Activated T-helper 2 cell treated with anti-CD3 and anti-CD28 coated beads, Interferon-gamma antibody, Interleukin-2, Interleukin-4, amounts not matched to agents 10 μg/mL and 5 μg/mL and 100 μg/mL, durations not matched to agents 14 hours and 24 hours and 36 hours (primary cell): ENCODE measurements at places on chromosomes 2 and 18. TPM values are rescaled to one million over a fixed set of nuclear protein-coding genes. Genes with fewer than 3 reads are reported as not detected.

GRCh38 chr2:12543978-12544558 is 172.7 kb upstream of the TRIB2 start:
- H3K4me1 ChIP-seq = peaks cover 5% of the 10 kb centered on the region
- no peak overlapping the region for H3K27ac ChIP-seq
- H3K4me3 ChIP-seq = no peak overlapping the region

GRCh38 chr2:236127010-236127409 is 41.2 kb downstream of the GBX2 start:
- H3K27me3 ChIP-seq = no peaks in the 10 kb centered on the region
- no peak for DNase-seq
- H3K4me3 ChIP-seq = no peak overlapping the region
- H3K4me1 ChIP-seq = no peaks in the 10 kb centered on the region
- no peak overlapping the region for H3K27ac ChIP-seq
- H3K36me3 ChIP-seq = no peaks in the 10 kb centered on the region

GRCh38 chr2:8216397-8216796 is 465.5 kb upstream of the ID2 start:
- DNase-seq = no peak
- no peak overlapping the region for H3K27ac ChIP-seq
- H3K4me1 ChIP-seq = peaks cover 17% of the 10 kb centered on the region
- no peak overlapping the region for H3K4me3 ChIP-seq
- H3K27me3 ChIP-seq = peaks cover 5% of the 10 kb centered on the region
- peaks cover 4% of the 10 kb centered on the region for H3K36me3 ChIP-seq

- DNase-seq = no peak
- H3K4me1 ChIP-seq = no peaks in the 10 kb centered on the region
- H3K27ac ChIP-seq = no peak overlapping the region
- H3K36me3 ChIP-seq = no peaks in the 10 kb centered on the region
- H3K27me3 ChIP-seq = no peaks in the 10 kb centered on the region
Measured at GRCh38 chr2:205148755-205149154, 533.5 kb upstream of the NRP2 start.

Gene CPLX4
- not detected in 2 replicates for total RNA-seq

Gene HAAO
- 5.1 and 5.8 TPM in 2 replicates for total RNA-seq

- no peak for DNase-seq
- H3K36me3 ChIP-seq = no peaks in the 10 kb centered on the region
- no peak overlapping the region for H3K4me3 ChIP-seq
- peaks cover 20% of the 10 kb centered on the region for H3K4me1 ChIP-seq
- H3K27ac ChIP-seq = no peak overlapping the region
- peaks cover 5% of the 10 kb centered on the region for H3K27me3 ChIP-seq
Measured at GRCh38 chr18:74116633-74117554, 30.7 kb downstream of the FBXO15 start.

- H3K27me3 ChIP-seq = no peaks in the 10 kb centered on the region
- H3K4me3 ChIP-seq = no peak overlapping the region
- no peaks in the 10 kb centered on the region for H3K4me1 ChIP-seq
- no peak for DNase-seq
- no peaks in the 10 kb centered on the region for H3K36me3 ChIP-seq
Measured at GRCh38 chr18:4748975-4749374, 293.9 kb upstream of the DLGAP1 start.

GRCh38 chr2:52220393-52220792 is 1188.5 kb upstream of the NRXN1 start:
- no peak overlapping the region for H3K27ac ChIP-seq
- no peak overlapping the region for H3K4me3 ChIP-seq
- no peaks in the 10 kb centered on the region for H3K27me3 ChIP-seq
- DNase-seq = no peak

- no peak overlapping the region for H3K4me3 ChIP-seq
- peaks cover 60% of the 10 kb centered on the region for H3K4me1 ChIP-seq
- DNase-seq = no peak
- peak overlapping the region; percentile 28 for H3K27ac ChIP-seq
- no peaks in the 10 kb centered on the region for H3K27me3 ChIP-seq
- peaks cover 5% of the 10 kb centered on the region for H3K36me3 ChIP-seq
Measured at GRCh38 chr2:108623616-108624015, 89.3 kb downstream of the LIMS1 start.

DNA sequence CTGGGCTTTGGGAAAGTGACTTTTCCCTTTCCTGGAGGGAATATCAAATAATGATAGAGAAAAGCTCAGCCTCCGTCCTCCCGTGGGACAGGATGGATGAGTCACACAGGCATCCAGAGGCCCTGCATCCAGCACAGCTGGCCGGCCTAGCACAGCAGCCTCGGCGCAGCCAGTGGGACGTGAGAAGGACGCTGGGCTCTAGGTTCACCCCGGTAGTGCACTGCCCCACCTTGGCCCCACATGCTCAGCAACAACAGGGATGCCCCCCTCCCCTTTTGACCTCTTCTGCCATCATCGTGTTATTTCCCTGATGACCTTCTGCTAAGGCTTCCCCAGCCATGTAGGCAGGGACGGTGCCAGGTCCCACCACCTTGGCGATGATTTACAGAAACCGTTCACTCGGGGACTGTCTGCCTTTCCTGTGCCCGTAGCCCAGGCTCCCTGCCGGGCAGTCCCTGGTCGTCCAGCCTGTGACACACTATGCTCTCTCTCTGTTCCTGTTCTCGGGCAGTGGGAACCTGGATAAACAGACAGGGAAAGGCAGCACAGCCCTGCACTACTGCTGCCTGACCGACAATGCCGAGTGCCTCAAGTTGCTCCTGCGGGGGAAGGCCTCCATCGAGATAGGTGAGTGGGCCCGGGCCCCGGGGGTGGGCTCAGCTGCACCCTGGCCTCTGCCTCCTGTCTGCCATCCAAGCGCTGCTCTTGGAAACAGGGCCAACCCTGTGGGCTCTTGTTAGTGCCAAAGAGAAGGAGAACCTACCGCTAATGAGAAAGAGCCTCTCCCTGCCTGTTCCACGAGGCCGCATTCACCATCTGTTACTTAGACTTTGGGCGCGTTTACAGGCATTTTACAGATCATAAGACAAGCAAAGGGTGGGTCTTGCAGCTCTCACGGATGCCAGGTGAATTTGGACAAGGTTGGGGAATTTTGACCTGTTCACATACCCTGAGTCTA is 44.6 kb downstream of the ITGB1BP1 start:
- no peak overlapping the region for H3K27ac ChIP-seq
- no peaks in the 10 kb centered on the region for H3K4me1 ChIP-seq
- no peaks in the 10 kb centered on the region for H3K27me3 ChIP-seq
- no peak for DNase-seq
- no peak overlapping the region for H3K4me3 ChIP-seq

DNA sequence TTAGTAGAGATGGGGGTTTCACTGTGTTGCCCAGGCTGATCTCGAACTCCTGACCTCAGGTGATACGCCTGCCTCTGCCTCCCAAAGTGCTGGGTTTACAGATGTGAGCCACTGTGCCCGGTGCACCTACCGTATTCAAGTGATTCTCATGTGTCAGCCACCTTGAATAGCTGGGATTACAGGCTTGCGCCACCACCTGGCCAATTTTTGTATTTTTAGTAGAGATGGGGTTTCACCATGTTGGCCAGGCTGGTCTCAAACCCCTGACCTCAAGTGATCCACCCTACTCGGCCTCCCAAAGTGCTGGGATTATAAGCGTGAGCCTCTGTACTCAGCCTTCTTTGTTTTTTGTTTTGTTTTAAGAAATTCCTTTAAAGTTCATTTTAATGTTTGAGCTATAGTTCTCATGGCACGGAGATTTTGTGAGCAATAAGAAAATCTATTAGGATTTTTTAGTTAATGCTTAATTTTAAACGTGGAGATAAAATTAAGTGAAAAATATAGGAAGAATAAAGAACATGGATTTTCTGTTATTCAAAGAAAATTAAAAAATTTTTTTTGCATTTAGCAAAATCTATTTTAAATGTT is 242.6 kb downstream of the PHLPP1 start:
- no peaks in the 10 kb centered on the region for H3K27me3 ChIP-seq
- peaks cover 21% of the 10 kb centered on the region for H3K4me1 ChIP-seq
- DNase-seq = peak; percentile 53
- H3K4me3 ChIP-seq = no peak overlapping the region

DNA sequence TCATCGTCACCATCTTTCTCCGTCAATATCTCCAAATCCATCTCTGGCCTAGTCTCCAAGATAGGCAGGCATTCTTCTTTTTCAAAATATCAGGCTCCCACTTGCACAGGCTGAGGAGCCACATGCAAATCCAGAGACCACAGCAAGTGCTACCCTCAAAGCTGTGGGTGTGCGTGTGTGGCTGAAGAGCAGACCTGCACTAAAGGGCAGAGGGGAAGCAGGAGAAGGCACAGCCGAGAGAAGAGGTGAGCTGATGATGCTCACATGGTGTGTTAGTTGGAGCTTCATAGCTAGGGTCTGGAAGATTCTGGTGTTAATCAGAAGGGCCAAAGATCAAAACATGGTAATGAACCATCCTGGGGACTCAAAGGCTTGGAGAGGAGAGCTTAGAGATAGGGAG is 3.8 kb downstream of the SPEG start:
- H3K36me3 ChIP-seq = no peaks in the 10 kb centered on the region
- DNase-seq = no peak
- H3K4me1 ChIP-seq = peaks cover 11% of the 10 kb centered on the region
- H3K27me3 ChIP-seq = peaks cover 45% of the 10 kb centered on the region
- no peak overlapping the region for H3K4me3 ChIP-seq

GRCh38 chr2:189016311-189016861 is 42.2 kb downstream of the COL3A1 start:
- no peak overlapping the region for H3K27ac ChIP-seq
- H3K4me3 ChIP-seq = no peak overlapping the region
- no peaks in the 10 kb centered on the region for H3K27me3 ChIP-seq
- H3K36me3 ChIP-seq = no peaks in the 10 kb centered on the region
- H3K4me1 ChIP-seq = no peaks in the 10 kb centered on the region

Gene ANKRD29
- not detected in 2 replicates for total RNA-seq

- no peak overlapping the region for H3K4me3 ChIP-seq
- H3K36me3 ChIP-seq = no peaks in the 10 kb centered on the region
- no peaks in the 10 kb centered on the region for H3K27me3 ChIP-seq
- H3K4me1 ChIP-seq = no peaks in the 10 kb centered on the region
- H3K27ac ChIP-seq = no peak overlapping the region
Measured at GRCh38 chr2:154489266-154489858, 209.1 kb upstream of the KCNJ3 start.

Gene NPC1
- total RNA-seq = 29.0 and 31.4 TPM in 2 replicates

Gene NPAS2
- total RNA-seq = 4.2 and 5.6 TPM in 2 replicates

DNA sequence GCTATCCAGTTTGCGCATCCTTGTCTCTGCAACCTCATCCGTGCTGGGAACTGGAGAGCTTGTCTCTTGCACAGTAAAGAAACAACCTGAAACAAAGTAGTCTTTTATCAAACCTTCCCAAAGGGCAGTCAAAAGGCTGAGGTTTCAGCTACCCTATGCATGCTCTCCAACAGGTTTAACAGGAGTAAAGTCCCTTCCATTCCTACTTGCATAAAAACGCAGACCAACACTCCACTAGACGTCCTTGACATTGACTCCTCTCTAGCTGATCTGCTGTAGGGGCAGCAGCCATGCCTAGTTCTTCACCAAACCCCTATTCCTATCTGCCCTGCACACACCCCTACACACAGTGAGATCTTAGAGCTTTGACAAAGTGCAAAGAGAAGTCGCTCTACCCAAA is 41.5 kb downstream of the L3MBTL4 start:
- H3K27me3 ChIP-seq = no peaks in the 10 kb centered on the region
- no peaks in the 10 kb centered on the region for H3K4me1 ChIP-seq
- no peak overlapping the region for H3K27ac ChIP-seq
- H3K36me3 ChIP-seq = no peaks in the 10 kb centered on the region
- DNase-seq = no peak

DNA sequence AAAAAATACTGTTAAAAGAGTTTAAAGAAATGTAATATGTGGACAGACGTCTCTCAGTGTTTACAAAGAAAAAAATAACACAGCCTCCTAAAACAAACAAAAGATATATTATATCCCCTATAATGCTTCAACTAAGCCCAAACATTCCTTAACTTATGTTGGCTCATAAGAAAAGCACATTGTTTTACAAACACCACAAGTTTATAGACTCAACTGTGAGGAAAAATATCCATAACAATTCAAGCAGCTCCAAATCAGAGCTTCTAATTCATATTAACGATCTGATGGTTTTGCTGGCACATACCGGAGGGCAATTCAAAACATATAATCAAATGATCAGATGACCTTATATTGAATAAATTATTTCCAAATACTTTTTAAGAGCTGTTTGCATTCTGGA is 5.5 kb downstream of the LPIN2 start:
- H3K4me3 ChIP-seq = no peak overlapping the region
- no peak for DNase-seq
- H3K27me3 ChIP-seq = no peaks in the 10 kb centered on the region
- no peak overlapping the region for H3K27ac ChIP-seq
- peaks cover 76% of the 10 kb centered on the region for H3K36me3 ChIP-seq

- H3K27ac ChIP-seq = no peak overlapping the region
- H3K4me3 ChIP-seq = no peak overlapping the region
- no peak for DNase-seq
- no peaks in the 10 kb centered on the region for H3K36me3 ChIP-seq
- peaks cover 4% of the 10 kb centered on the region for H3K4me1 ChIP-seq
Measured at GRCh38 chr2:18536100-18536499, 24.4 kb downstream of the RDH14 start.

GRCh38 chr18:63844254-63844653 is 43.3 kb upstream of the SERPINB2 start:
- H3K4me1 ChIP-seq = no peaks in the 10 kb centered on the region
- DNase-seq = no peak
- no peak overlapping the region for H3K27ac ChIP-seq
- peaks cover 22% of the 10 kb centered on the region for H3K27me3 ChIP-seq

GRCh38 chr2:120988051-120988699 is 252.5 kb downstream of the GLI2 start:
- no peak for DNase-seq
- H3K4me3 ChIP-seq = no peak overlapping the region
- no peaks in the 10 kb centered on the region for H3K27me3 ChIP-seq
- no peak overlapping the region for H3K27ac ChIP-seq
- H3K36me3 ChIP-seq = no peaks in the 10 kb centered on the region
- H3K4me1 ChIP-seq = no peaks in the 10 kb centered on the region

- H3K27me3 ChIP-seq = peaks cover 5% of the 10 kb centered on the region
- peaks cover 26% of the 10 kb centered on the region for H3K4me1 ChIP-seq
- no peak for DNase-seq
- H3K27ac ChIP-seq = no peak overlapping the region
Measured at GRCh38 chr2:437180-437579, 149.3 kb upstream of the ALKAL2 start.

Gene CYS1
- 0.78 and 0.89 TPM in 2 replicates for total RNA-seq

GRCh38 chr2:231203087-231203486 is 4.7 kb downstream of the ARMC9 start:
- no peaks in the 10 kb centered on the region for H3K36me3 ChIP-seq
- H3K4me1 ChIP-seq = peaks cover 10% of the 10 kb centered on the region
- H3K27ac ChIP-seq = no peak overlapping the region
- H3K27me3 ChIP-seq = peaks cover 6% of the 10 kb centered on the region

DNA sequence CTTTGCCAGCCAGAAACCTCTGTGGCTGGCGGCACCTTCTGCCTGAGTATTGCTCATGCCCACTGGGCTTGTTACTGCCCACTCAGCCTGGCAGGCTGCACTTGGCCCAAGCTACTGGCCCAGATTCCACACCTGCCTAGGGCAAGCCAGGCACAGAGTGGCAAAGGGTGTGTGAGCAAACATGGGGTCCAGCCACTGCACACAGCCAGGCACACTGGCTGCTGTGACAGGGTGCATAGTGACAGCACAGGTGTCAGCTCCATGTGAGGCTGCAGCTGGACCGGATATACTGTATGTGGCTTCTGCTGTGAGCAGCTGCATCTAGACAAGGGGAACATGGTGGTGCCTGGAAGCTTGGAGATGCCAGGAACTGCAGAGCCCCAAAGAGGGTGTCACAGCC is 113.9 kb downstream of the COPS8 start:
- no peak overlapping the region for H3K27ac ChIP-seq
- DNase-seq = no peak
- no peak overlapping the region for H3K4me3 ChIP-seq
- H3K4me1 ChIP-seq = no peaks in the 10 kb centered on the region

- H3K27me3 ChIP-seq = no peaks in the 10 kb centered on the region
- no peaks in the 10 kb centered on the region for H3K4me1 ChIP-seq
- no peak for DNase-seq
- no peaks in the 10 kb centered on the region for H3K36me3 ChIP-seq
Measured at GRCh38 chr18:7303316-7304060, 72.6 kb downstream of the LRRC30 start.
